Activated T-cell treated with anti-CD3 and anti-CD28 coated beads for 48 hours (primary cell): ENCODE measurements at places on chromosomes 1 and 21.

DNA sequence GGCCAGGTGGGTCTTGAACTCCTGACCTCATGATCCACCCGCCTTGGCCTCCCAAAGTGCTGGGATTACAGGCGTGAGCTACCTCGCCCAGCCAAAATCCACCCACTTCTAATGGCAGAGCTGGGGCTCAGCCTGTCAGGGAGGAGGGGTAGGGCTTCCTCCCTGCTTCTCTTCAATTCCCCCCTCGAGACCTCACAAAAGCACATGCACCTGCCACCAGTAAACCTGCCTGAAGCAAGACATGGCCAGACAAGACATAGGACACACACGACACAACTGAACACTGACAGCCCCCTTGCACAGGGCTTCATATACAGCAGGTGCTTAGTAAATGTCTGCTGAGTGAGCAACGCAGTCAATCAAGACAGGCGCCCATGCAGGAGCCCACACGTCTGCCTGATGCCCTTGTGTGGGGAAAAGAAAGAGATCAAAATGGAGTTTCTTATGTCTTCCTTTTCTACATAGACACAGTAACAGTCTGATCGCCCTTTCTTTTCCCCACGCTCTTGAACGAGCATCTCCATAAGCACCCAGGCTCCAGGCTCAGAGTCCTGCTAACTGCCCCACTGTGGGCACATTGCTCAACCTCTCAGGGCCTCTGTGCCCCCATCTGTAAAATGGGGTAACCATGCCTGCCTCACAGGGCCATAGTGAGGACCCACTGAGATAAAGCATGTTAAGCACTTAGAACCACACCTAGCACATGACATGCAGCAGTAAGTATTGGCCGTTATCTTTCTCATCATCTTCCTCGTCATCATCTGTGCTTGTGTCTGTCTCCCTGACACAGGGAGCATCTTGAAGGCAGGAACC, 8.8 kb downstream of the SDC3 start:
- no peak for DNase-seq

- DNase-seq, result no peak
These were observed 11.0 kb downstream of the ZBTB7B start for GRCh38 chr1:155013632-155014031.

DNA sequence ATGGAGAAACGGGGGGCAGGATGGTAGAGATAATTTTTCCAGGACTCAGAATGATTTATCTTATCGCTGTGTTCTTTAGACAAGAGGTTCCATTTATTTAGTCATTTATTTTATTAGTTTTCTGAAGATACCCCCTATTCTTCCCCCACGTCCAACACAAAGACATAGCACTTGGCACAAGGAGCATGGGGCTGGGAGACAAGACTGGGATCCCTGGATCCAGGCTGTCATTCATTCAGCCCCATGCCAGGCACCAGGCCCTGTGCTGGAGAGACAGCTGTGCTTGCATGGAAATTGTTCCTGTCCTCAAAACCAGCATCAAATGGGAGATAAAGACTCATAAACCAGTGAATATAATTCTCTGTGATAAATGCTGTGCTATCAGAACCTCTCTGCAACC, 27.1 kb upstream of the PLXNA2 start:
- DNase-seq, result no peak

- no peak for DNase-seq
These were observed 21.8 kb downstream of the ELK4 start for GRCh38 chr1:205610036-205610435.

- peak; percentile 38 for DNase-seq
These were observed 8.1 kb downstream of the UTP25 start for GRCh38 chr1:209835782-209836298.

DNA sequence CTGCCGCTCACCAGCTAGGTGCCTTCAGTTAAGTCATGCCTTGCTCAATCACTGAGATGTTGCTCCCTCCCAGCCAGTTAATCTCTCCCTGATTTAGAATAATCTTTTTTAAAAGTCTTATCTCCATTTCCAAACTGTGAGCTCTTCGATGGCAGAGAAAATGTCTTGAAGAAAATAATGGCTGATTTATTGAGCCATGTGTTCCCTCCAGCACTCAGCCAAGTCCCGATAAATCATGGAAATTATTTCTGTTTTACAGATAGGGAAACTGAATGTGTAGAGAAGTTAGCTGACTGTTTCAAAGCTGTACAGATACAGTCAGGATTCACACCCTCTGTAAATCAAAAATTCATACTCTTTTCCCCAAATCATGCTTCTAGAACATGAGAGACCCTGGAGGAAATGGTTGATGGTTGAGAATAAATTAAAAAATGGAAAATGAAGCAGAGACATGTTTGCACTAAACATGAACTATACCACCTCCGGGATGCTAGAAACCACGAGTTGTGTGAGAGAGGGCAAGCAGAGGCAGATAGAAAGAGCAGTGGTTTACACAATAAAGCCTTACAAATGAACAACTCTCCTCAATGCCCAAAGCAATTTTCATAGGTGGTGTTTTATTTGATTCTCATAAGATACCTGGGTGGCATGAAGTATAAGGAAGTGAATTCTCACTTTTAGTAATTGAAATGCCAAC, 376.4 kb downstream of the PLPP3 start:
- DNase-seq, result no peak

DNA sequence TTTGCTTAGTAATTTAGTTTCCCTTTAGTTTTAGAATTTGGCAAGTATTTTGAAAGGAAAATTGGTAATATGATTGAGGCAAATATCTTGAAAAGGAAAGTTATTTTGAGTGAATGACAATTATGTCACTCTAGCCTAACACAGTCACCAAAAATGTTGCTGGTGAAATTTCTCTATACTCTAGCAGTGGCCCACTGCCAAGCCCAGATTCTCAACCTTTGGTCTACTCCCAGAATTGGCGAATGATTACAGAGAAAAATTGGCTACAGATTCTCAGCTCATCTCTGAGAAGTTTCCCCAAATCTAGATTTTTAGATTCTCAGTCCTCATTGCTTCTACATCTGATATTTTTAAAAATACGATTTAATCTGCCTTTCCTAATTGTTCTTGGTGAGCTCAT, 84.9 kb downstream of the PIGK start:
- no peak for DNase-seq

DNA sequence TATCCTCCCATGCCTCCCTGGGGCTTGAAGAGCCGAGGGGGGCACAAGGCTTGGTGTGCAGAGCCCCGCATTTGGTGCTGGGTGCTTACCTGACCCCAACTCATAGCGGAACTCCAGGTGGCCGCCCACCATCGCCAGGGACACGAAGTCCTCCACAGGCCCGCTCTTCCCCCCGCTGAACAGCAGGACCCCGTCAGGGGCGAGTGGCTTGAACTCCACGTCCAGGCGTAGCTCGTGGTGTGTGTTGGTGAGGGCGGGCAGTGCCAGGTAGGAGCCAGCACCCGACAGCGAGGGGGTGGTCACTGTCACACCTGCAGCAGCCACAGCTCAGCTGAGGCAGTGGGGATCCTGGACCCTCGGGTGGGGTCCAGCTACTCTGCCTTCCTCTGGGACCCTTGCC, 17.2 kb downstream of the LDLRAD2 start:
- DNase-seq, result no peak

GRCh38 chr1:56403321-56403720, 176.0 kb downstream of the PLPP3 start:
- no peak for DNase-seq
